NAMALWA (cell line): ENCODE measurements at places on chromosomes 5 and 9.

- DNase-seq = no peak
These were observed 323.7 kb downstream of the ARRDC3 start for GRCh38 chr5:91059409-91059808.

DNA sequence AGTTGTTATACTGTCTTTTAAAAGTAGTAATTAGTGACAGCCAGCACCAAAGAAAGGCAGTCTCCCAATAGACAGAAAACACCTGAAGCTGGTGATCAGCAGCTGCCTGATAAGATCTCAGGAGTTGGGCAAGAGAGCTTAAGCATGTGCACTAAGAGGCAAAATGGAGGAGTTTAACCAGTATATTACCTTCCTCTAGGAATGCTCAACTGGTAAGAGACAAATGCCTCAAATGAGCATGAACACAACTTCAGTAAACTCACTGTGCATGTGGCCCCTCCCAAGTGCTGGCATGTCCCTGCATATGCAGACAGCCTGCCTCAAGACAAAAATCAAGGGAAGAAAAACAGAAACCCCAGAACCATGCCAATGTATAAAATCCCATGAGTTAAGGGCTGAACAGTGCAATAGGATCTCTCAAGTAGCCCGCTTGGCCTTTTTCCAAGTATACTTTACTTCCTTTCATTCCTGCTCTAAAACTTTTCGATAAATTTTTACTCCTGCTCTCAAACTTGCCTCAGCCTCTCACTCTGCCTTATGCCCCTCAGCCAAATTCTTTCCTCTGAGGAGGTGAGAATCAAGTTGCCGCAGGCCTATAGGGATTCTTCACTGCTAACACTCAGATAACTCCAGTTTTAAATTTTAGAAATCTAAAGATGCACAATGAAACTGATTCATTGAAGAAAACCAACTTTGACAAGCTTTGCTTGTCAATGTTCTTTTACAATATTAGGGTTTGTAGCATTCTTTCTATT lies 724.8 kb upstream of the RIOK2 start:
- DNase-seq = no peak

DNA sequence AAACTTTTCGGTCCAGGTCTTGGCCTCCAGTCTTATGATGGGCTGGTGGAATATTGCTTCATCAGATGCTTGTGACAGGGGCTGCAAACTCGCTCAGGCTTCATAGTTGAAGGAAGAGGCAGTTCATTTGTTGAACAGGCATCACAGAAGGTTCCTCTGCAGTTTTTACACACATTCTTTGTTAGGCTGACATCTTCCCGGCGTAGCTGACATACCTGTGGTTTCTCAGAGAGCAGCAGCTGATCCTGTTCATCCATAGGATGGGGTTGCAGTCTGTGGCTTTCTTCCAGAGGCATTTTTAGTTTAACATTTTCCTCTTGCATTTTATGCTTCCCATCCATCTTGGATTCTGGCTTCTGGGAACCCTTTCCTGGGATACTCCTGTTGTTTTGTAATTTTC lies 1255.2 kb downstream of the EFNA5 start:
- DNase-seq = no peak

DNA sequence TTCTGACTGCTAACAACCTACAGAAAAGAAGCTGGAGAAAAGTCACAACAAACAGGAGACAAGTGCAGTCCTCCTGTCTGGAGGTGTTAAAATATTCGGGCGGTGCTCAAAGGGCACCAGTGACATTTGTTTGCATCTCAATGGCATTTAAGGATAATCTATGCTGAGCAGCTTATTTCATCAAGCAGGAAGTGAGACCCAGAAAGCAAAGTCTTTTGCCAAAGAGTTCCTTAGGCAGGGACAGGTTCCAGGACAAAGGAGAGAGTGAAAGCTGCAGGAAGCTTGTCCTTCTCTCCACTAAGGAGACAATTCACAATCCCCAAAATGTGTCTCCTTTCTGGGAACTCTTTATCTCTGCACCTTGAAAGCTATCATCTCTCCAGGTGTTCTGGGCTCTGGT lies 38.7 kb upstream of the CDK20 start:
- no peak for DNase-seq
